Smooth muscle cell of the brain vasculature (primary cell): ENCODE measurements at places on chromosomes 4 and X.

- DNase-seq, result no peak
Observed at GRCh38 chr4:43276321-43276720, 383.8 kb downstream of the GRXCR1 start.

- no peak for DNase-seq
Observed at GRCh38 chr4:40728333-40728732, 21.4 kb upstream of the NSUN7 start.

DNA sequence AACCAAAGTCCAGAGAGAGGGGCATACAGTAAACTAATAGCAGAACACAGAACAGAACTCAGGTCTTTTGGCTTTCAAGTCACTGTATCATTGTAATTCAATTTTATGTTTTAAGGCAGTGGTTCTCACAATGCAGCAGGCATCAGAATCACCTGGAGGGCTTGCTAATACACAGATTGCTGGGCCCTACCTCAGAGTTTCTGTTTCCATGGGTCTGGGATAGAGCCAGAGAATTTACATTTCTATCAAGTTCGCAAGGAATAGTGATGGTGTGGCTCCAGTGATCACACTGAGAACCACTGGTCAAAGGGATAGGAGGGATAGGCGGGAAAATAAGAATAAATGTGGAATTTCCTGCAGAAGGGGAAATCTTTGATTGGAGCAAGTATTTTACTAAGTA, 36.7 kb downstream of the LANCL3 start:
- DNase-seq, result no peak

DNA sequence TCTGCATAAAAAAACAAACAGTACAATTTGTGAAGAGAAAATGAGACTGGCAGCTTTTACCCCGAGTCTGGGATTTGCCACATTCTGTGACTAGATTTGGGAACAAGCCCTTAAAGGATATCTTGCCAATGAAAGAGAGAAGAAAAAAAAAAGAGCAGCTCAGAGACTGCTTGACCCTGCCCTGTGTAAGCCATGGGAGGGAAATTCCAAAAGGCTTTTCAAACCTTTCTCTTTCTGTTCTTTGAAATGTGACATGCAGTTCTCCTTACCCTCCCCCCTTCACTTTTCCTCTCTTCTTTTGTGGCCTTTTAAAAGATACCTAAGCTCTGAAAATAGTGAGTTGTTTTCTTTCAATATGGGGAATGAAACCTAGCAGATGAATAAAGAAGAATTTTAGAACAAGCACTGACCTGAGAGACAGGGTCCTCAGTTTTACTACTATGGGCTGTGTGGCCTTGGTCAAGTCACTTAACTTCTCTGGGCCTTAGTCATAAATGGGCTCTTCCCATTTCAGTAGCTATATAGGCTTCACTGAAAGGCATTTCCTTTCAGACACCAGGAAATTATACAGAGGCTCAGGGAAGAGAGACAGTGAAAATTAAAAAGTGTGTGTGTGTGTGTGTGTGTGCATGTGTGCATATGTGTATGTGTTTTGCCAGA, 5.1 kb downstream of the CCDC160 start:
- DNase-seq, result no peak

DNA sequence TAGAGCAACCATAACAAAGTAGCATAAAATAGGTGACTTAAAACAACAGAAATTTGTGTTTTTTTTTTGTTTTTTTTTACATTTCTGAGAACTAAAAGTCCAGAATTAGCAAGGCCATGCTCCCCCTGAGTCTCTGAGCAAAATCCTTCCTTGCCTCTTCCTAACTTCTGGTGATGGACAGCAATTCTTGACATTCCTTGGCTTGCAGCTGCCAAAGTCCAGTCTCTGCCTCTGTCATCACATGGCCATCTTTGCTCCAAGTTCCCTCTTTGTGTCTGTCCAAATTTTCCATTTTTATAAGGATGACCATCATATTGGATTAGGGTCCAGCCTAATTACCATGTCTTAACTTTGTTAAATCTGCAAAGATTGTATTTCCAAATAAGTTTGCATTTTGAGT, 407.2 kb downstream of the PDHA2 start:
- DNase-seq, result no peak

GRCh38 chr4:47287735-47288134, 175.8 kb downstream of the COMMD8 start:
- peak; percentile 29 for DNase-seq

GRCh38 chr4:15436513-15436912, 8.7 kb downstream of the C1QTNF7 start:
- DNase-seq, result peak; percentile 49

- DNase-seq, result no peak
Observed at GRCh38 chrX:71489540-71489939, 43.4 kb upstream of the OGT start.

DNA sequence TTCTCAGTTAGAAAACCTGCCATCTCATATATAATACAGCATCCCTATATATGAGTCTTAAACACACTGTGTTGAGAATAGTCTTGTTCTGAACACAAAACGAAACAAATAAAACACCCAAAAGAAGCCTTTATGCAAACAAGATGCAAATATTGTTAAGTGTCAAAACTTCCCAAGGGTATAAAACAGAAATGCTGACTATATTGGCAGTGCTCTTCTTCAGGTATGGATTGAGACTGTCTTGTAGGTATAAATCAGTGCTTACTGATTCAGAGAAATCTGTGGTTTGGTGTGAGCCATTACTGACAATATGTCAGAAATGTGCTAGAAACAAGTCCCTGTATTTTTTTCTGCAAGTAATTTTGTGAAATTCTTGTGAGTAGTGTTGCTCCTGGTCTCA, 82.8 kb upstream of the CTSO start:
- no peak for DNase-seq
